ENCODE measurements at places on chromosomes 7 and 10.

DNA sequence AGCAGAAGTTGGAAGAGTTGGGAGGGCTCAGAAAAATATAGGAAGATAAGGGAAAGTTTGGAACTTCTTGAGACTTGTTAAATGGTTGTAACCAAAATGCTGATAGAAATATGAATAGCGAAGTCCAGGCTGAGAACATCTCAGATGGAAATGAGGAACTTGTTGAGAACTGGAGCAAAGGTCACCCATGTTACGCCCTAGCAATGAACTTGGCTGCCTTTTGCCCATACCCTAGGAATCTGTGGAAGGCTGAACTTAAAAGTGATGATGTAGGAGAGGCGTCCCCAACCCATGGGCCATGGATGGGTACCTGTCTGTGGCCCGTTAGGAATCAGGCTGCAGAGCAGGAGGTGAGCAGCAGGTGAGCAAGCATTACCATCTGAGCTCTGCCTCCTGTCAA is 347.8 kb downstream of the ARL4A start:
- no peak for DNase-seq

GRCh38 chr7:112238852-112239610 is 32.5 kb downstream of the ZNF277 start:
- DNase-seq: no peak

GRCh38 chr7:28093623-28094232 is 86.9 kb downstream of the JAZF1 start:
- DNase-seq: no peak

DNA sequence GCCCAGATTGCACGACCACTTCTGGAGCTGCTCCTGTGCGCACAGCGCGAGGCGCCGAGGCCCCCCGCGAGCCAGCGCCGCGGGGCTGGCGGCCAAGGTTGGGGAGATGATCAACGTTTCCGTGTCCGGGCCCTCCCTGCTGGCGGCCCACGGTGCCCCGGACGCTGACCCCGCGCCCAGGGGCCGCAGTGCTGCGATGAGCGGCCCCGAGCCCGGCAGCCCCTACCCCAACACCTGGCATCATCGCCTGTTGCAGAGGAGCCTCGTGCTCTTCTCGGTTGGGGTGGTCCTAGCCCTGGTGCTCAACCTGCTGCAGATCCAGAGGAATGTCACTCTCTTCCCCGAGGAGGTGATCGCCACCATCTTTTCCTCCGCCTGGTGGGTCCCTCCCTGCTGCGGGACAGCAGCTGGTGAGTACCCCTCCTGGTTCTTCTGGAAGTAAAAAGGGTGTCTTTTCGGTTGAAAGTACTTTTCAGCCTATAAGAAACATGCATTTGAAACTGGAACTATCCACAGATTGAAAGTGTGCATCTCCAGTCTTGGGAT is 683 bp downstream of the INSIG1 start:
- DNase-seq: no peak

- no peak for DNase-seq
Observed at GRCh38 chr7:44959433-44959951, 19.3 kb downstream of the MYO1G start.

DNA sequence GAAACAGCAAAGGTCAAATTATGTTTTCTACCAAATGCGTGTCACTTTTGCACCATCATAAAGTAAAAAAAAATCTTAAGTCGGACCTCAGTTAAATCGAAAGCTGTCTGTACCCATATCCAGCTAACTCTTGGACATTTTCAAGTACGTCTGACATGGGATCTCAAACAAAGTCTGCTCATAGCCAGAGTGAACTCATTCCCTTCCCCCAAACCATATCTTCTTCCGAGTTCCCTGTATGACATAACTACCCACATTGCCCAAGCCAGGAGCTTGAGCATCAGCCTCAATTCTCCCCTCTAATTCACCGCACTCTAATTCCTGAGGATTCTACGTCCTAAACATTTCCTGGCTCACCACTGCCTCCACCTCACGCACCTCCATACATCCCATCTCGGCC is 44.8 kb upstream of the TARP start:
- no peak for DNase-seq

- DNase-seq: no peak
Observed at GRCh38 chr7:40329601-40330153, 194.9 kb downstream of the SUGCT start.

DNA sequence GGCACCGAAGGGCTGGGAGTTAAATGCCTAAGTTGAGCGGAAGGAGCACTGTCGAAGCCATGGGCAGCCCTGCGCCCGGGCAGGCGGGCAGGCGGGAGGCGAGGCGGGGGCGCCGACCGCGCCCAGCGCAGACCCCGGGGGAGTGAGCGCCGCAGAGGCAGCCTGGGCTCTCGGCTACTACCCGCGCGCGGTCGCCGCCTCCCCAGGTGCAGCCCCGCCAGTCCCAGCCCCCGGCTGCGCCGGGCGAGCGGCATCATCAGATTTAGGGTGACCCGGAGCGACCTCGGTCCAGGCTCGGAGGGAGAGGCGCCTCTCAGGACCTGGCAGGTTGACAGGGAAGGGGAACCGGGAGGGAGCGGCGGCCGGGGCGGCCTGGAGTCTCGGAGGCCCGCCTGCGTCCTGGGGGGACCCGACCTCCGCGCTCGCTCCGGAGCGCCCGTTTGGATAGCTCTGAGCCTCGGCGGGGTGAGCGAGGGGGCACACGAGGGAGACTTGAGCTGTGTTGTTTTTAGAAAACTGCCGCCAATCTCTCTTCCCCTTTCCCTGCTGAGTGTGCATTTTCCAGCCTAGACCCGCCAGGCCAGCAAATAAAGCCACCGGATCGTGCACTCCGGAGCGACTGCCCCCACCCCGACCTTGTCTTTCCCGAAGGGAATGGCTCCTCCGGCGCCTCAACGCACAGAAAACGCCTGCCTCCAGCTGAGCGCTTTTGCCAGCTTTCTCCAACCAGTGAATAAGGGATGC is 2.3 kb upstream of the NRP1 start:
- DNase-seq: no peak

- no peak for DNase-seq
Observed at GRCh38 chr7:693280-693679, 33.2 kb upstream of the DNAAF5 start.

GRCh38 chr7:159104188-159104920 is 40.3 kb downstream of the VIPR2 start:
- no peak for DNase-seq

DNA sequence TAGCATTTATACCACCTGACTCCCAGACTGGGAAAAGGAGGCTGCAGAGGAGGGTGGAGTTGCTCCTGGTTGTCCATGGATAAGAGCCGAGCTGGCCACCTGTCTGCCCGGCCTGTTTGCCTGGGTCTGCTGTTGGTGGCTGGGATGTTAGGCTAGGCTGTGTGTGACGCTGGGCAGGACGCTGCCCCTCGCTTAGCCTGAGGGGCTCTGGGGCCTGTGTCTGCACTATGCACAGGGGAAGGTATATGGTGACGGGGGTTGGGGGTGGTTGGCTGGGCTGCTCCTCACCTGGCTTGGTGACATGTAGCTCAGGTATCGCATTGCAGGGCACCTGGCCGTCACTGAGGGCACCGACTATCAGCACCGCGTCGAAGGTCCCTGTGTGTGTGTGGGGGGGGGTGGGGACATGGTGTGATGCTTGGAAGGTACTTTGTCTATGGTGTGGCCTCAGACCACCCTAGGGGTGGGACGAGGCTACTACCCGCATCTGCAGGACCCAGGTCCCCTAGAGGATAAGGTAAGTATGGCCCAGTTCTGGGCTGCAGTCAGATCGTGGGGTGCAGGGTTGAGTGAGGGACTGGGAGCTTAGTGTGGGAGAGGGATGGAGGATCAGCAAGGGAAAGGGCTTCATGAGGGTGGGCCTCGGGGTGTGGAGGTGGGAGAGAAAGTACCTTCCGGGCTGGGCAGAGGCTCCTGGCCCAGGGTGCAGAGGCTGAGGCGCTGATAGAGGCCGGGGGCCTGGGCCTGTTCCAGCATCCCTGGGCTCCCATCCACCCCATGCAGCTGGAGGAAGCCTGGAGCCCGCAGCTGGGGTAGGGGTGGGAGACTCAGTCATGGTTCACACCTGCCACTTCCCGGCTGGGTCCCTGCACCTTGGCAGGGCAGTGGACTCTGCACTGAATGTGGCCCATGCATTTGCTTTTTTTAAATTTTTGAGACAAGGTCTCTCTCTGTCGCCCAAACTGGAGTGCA is 2.3 kb downstream of the METTL27 start:
- no peak for DNase-seq

- DNase-seq: no peak
Observed at GRCh38 chr10:31623466-31623865, 304.4 kb downstream of the ZEB1 start.

DNA sequence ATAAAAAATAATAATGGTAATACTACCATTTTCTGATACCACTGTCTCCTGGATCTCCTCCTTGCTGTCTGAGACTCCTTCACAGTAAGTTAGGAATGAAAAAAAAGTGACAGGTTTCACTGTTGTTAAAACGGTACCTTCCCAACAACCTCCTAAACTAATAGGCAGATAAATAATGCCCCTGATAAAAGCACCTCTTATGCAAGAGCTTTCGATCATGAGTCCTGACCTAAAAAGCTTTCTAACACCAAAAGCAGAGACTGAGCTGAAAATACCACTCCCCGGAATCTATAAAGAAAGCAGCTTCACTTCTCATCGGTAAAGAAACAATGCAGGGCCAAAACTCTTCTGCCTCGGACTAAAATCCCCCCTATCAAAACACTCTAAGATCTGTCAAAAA is 14.5 kb downstream of the PARD3 start:
- DNase-seq: no peak

GRCh38 chr7:29282819-29283414 is 88.3 kb downstream of the CHN2 start:
- DNase-seq: no peak
